ENCODE measurements at places on chromosomes 6 and 20.

GRCh38 chr20:48246061-48246790 is 460.9 kb upstream of the SULF2 start:
- DNase-seq, result no peak

GRCh38 chr6:123909989-123910388 is 106.3 kb downstream of the NKAIN2 start:
- no peak for DNase-seq

DNA sequence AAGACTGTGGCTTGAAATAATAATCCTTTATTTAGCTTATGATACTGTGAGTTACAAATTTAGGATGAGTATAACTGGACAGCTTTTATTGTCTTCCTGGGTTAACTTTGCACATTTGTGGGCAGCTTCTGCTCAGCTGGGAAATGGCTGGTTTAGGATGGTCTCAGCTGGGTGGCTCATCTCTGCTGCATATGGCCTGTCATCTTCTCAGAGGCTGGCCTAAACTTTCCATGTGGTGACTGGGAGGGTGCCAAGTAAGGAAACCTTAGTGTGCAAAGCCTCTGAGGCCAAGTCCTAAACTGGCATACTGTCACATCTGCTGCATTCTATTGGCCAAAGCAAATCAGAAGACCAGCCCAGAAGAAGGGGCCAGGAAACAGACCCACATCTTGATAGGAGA is 40.2 kb downstream of the BTBD3 start:
- DNase-seq, result no peak

DNA sequence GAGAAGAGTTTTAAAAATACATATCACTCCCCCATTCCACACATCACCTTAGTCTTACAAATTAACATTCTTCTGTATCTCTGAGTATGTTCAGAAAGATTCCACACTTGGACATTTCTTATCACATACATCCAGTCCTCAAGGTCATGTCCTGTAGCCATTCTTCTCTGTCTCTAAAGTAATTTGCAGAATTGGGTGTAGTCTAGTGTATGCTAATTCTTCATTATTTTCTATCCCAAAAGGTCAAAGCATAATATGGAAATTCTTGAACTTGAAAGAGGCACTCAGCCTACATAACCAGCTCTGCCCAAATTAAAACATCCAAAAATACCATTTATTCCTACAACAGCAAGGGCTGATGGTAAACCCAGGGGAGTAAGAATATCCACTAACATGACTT is 286.0 kb downstream of the HAO1 start:
- DNase-seq, result no peak

All from activated T-cell treated with anti-CD3 and anti-CD28 coated beads for 24 hours (primary cell).